ENCODE measurements at places on chromosomes 4 and X.

DNA sequence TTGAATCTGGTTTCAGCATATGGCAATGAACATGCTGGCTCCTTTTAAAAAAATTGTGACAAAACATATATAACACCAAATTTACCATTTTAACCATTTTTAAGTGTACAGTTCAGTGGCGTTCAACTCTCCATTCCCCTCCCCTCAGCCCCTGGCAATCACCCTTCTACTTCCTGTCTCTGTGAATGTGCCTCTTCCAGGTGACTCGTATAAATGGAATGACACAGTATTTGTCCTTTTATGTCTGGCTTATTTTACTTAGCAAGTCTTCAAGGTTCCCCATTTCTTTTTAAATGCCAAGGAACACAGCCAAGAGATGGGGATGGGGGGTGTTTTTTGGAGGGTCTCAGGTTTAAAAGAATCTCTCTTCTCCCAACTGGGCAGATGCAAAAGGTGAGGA lies 35.4 kb upstream of the BCLAF3 start:
- DNase-seq = no peak

DNA sequence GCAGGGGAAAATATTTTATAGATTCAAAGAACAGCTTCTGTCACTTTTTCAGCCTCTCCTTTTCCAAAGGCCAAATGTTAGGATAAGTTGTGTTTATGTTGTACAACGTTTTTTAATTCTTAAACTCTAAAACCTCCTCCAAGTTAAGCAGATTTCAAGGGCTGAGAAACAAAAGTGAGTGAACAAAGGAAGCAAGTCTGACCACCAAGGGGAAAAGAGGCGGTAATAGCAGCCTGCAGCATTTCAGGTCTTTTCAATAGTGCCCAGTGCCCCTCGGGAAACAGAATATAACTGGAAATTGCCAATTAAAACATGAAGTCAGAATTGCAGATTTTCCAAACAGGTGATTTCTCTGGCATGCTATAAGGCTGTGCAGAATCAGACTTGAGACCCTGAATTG lies 510.0 kb upstream of the HTR2C start:
- no peak for DNase-seq

- peak; percentile 50 for DNase-seq
These were observed 2183.9 kb upstream of the TENM3 start for GRCh38 chr4:180059216-180059881.

DNA sequence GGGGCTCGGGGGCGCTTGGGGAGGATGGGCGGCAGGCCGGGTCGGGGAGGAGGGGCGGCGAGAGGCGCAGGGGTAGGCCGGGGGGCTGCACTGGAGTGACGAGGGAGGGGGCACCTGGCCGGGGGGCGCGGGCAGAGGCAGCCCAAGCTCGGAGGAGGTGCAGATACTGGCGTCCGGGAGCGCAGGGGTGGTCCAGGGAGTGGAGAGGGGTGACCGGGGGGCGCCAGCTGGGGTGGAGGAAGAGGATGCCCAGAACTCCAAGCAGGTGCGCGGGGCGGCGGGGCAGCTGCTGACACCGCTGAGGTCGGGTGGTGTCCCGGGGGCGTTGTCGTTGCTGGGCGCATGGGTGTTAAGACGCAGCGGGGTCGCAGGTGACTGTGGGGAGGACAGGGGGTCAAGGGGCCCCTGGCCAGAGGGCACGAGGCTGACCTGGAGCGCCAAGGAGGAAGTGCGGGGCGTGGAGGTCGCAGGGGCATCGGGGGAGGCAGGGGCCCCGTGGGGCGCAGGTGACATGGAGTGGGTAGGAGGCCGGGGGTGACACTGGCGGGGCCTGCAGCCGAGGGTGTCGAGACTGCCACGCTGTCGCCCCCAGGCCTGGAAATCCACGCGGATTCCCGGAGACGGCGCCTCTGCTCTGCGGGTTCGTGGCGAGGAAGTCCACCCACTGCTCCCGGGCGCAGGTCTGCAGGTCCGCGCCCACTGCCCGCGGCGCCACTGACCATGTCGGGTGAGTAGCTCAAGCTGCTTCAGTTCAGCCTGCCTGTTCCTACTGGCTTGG lies 928 bp downstream of the GYG2 start:
- DNase-seq = no peak

- no peak for DNase-seq
These were observed 1.0 kb downstream of the SLC10A6 start for GRCh38 chr4:86848136-86848535.

GRCh38 chr4:150974750-150975149 lies 40.3 kb downstream of the LRBA start:
- DNase-seq = no peak

DNA sequence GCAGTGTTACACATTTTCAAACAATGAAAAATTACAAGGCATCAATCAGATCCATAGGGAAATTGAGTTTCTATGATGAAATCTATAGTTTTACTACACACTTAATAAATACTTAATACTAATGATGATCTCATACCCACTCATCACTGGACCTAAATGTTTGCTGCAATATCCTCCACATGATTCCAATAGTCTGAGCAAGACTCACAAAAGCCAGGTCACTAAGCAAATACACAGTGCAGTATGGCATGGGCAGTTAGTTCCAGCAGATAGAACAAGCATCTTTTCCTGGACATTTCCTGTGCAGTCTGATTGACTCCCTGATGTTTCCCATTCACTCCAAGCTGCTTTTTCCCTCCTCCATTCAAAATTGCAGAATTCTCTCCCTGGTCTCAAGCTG lies 109.0 kb upstream of the ATOH1 start:
- DNase-seq = no peak
